ENCODE measurements at places on chromosomes 5 and 9.

DNA sequence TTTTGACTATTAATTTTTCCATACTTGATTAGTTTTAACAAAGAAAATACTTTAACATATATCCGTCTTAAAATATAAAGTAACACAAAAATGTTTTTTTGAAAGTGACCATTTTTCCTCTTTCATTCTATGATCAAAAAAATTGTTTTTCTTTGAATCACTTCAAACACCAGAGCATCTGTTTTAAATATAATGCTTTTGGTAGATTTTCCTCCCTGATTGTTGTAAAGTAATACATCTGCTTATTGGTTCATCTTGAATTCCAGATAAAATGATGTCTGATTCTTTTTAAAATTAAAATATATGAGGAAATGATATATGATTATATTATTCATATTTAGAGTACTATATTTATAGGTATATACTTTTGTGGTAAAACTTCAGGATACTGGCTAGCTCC lies 76.2 kb upstream of the LPAR1 start:
- no peak for DNase-seq

- no peak for DNase-seq
Measured at GRCh38 chr5:5149154-5149553, 9.0 kb downstream of the ADAMTS16 start.

DNA sequence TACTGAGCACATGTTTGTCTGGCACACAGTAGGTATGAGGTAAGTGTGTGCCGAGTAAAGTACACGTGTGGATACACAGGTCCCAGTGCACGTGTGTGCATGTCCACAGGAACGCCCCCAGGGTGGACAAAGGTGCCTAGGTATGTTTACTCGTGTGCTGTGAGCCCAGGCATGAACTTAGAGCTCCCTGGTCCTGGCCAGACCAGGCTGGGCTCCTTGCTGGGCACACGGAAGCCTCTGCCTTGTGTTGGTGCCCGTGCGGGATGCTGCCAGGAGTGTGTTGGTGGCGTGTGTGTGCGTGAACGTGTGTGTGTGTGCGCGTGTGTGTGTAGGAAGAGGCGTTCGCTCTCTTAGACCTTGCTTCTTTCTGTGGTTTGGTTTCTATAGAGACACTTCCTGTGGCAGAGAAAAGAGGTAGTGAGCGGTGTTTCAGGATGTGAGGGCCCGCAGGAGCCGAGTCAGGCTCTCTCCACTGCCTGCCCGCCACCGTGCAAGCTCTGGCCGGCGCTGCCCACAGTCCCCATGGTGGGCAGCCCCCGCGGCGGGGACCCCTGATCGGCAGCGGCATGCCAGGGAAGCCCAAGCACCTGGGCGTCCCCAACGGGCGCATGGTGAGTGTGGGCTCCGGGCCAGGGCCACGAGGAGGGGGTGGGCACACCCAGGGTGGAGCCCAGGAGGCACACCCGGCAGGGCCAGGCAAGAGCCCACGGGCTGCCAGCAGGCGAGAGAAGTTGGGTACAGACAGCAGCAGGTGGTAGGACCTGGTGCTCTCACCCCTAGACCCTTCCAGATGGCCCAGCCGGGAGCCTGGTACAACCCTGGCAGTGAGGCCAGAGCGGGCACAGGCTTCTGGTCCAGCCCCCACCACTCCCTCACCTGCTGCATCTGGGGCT lies at the start of gene RGS14:
RGS14 (plus strand) TSS at position 466 of the 893 bp plus-strand sequence; CDS start at position 567, 101 bp downstream.
- DNase-seq, result peak; percentile 11

- DNase-seq, result no peak
Measured at GRCh38 chr9:126419475-126419874, 92.8 kb downstream of the MVB12B start.

DNA sequence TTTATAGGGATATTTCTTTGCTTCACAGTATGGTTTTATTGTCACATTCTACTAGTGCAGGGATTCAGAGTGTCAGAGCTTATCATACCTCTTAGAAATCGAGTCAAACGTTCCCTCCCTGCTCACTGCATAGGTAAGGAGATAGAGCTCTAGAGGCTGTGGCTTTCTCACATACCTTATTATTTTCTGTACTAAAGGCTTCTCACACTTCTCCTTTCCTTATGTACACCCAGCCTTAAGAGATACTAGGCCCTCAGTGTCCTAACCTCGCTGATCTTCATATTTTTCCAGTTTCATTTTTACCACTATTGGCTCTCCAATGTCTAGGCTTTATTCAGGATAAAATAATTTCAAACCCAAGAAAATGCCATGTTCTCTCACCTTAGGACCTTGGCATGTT lies 297.3 kb upstream of the RIOK2 start:
- DNase-seq, result no peak

DNA sequence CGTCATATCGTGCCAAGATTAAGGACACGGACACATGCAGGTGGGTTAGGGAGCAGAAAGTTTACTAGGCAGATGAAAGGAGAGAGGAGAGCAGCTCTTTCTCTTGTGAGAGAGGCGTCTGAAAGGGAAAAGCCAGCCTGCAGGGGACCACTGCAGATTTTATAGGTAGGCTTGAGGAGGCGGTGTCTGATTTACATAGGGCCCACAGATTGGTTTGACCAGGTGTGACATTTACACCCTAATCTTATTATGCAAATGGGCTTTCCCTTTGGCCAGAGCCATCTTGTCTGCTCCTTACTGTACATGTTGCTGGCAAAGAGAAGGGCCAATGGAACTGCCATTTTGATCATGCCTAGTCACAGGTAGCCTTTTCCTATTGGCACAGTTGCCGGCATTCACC lies 137.2 kb upstream of the TAF11L2 start:
- DNase-seq, result no peak

DNA sequence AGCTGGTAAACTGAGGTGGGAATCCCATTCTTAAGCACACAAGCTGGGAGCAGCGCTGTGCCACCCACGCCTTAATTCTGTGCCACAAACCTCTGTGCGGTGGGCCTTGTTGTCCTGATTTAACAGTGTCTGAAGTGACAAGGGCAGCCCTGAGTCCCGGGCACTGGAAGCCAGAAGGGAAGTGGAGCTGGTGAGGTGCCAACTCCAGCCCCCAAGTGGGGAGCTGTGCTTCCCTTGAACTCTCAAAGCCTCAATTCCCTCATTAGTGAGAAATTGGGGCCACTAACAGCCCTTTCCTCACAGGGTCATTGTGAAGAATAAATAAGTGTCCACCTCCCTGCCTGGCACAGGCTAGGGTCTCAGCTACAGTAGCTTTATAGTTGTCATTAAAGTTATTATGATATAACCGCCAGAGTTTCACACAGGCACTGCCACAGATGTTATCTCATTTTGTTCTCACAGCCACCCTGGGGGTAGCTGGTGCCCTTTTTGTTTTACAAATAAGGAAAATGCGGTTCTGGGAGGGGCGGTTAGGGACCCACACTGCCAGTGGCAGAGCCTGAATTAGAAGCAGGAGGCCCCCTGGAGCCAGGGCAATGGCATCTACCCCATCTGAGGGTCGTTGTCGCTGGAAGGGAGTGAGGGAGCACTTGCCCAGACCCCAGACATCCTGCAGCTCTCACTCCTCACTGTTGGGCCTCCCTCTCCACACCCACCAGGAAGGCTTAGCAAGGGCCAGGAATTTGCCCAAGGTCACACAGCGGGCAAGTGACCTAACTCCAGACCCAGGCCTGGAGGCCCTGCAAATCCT lies 2.1 kb upstream of the TLX3 start:
- no peak for DNase-seq

- no peak for DNase-seq
Measured at GRCh38 chr5:104267320-104268015, 704.9 kb upstream of the NUDT12 start.

DNA sequence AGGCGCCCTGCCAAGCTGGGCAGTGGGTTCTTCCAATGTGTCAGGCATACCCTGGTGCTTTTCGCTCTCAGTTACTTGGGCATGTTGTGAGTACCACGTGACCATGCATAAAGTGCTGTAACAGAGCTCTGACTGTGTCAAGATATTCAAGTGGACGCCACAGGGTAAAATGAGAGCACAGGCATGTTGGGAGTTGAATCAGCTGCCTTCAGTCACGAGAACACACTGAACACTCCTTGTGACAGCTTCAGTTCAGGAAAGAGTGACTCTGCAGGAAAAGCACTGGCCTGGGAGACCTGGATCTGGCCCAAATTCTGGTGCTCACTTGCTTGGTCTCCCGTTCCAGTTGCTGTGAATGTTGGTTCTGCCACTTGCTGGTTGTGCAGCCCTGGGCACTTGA lies 5.1 kb downstream of the MLANA start:
- no peak for DNase-seq

- no peak for DNase-seq
Measured at GRCh38 chr9:6924988-6925563, 167.3 kb downstream of the KDM4C start.

DNA sequence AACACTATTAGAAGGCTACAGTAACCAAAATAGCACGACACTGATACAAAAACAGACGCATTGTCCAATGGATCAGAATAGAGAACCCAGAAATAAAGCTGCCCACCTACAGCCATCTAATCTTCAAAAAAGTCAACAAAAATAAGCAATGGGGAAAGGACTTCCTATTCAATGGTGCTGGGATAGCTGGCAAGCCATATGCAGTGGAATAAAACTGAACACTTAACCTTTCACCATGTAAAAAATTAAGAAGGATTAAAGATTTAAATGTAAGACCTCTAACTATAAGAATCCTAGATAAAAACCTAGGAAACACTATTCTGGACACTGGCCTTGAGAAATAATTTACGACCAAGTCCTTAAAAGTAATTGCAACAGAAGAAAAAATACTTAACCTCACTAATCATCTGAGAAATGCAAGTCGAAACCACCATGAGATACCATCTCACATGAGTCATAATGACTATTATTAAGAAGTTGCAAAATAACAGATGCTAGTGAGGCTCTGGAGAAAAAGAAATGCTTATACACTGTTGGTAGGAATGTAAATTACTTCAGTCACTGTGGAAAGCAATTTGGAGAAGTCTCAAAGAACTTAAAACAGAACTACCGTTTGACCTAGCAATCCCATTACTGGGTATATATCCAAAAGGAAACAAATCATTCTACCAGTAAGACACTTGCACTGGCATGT lies 203.3 kb upstream of the CDH9 start:
- DNase-seq, result no peak

DNA sequence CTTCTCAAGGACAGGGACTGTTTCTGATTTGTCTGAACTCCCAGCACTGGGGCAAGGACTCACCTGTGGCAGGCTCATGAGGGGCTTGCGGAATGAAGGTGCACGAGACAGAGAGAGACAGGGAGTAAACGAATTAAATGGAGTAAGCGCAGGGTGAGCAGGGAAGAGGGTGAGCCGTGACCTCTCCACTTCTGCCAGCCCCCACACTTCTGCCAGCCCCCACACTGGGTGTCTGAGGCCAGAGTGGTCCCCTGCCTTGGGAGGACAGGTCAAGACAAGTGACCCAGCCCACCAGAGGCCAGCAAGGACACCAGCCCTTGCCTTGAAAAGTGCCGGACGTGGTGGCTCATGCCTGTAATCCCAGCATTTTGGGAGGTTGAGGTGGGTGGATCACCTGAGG lies 37.2 kb downstream of the DAB2IP start:
- no peak for DNase-seq

DNA sequence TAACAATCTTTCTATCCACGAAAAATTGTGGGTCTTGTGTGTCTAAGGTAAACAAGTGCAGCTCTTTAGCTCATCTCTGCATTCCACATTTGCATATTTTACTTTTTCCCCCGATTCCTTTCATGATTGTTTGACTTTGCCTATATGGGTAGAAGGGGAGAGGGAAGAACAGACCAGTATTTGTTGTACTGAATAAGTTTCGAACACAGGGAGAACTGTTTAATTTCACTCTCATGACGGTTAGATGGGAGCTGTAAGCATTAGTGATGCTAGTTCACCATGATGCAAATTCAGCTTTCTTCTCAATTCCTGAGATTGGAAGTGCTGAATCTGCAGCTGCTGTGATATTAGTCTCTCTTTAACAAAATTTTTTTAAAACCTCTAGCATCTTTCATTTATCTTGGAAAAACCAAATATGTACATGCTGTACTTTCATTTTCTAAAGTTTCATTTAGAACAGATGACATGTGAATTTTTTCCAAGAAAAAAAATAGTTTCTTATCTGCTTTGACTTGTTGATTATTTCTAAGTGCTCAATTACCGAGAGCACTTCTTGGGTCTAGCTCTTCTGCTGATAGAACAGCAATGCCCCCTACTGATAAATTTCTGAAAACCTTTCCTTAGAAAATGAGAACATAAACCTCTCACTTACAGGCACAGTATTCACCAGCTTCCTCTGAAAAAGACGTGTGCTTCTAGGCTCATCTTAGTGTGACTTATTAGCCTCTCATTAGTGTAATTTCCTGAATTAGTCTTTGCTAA lies 149.5 kb downstream of the BAAT start:
- peak; percentile 52 for DNase-seq

GRCh38 chr9:20178679-20179078 lies 389.8 kb upstream of the SLC24A2 start:
- DNase-seq, result no peak

GRCh38 chr9:1294641-1295258 lies 244.6 kb downstream of the DMRT2 start:
- DNase-seq, result no peak

GRCh38 chr9:113238859-113239232 lies 17.5 kb downstream of the SLC31A1 start:
- DNase-seq, result no peak

DNA sequence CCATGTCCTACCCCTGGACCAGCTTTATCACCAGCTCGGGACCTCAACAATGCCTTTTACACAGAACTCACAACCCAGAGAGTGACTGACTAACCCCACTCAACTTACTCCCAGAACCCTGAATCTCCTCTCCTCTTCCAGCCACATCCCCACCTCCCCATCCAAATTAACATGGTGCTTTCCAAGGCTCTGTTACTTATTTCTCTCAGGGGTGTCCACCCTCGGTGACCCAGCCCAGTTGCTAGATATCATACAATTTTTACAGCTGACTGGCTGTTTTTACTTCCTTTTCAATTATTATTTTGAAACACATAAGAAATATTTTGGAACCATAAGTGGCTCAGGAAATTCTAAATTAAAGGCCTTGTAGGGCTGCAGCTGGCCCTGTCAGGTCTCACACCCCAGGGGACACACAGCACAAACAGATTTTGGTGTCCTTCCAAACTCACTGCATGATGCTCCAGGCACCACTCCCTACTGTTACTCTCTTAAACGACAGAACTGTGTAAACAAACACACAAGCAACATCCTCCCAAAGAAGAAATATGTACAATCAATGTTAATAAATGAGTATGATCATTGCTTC lies 180.6 kb downstream of the ADAMTS12 start:
- no peak for DNase-seq

DNA sequence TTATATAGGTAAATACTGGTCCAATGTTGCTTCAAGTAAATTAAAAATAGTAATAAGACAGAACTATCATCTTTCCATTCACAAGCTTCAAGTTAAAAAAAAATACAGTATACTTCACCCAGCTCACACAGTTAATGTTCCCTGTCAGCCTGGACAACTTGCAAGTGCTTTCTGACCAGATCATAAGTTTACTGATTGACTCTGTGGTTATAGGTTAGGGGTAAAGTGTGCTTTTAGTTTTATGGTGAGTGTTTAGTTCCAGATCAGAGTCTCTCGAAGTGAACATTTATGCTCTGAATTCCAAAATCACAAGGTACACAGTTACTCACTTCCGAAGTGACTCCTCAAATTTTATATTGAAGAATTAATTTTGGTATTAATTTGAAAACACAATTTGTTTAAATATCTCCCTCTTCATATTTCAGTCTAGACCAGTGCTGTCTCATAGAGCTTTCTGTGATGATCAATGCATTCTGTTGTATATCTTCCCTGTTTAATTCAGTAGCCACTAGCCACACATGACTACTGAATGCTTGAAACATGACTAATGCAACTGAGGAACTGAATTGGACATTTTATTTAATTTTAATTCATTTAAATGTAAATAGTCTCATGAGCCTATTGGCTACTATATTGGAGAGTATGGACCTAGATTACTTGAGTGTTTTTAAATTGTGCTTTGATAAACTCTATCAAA lies 90.7 kb downstream of the MEF2C start:
- no peak for DNase-seq
